ENCODE measurements at places on chromosomes 5 and 9.

DNA sequence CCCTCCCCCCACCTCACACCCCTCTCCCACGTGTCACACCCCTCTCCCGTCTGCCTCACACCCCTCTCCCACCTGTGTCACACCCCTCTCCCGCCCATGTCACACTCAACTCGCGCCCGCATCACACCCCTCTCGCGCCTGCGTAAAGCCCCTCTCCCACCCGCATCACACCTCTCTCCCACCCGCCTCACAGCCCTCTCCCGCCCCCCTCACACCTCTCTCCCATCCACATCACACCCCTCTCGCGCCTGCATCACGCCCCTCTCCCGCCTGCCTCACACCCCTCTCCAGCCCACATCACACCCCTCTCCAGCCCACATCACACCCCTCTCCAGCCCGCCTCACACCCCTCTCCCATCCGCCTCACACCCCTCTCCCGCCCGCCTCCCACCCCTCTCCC is 173.5 kb upstream of the FOXD4L5 start:
- DNase-seq, result no peak

- no peak for DNase-seq
These were observed 29.2 kb upstream of the CEP120 start for GRCh38 chr5:123452401-123452800.

DNA sequence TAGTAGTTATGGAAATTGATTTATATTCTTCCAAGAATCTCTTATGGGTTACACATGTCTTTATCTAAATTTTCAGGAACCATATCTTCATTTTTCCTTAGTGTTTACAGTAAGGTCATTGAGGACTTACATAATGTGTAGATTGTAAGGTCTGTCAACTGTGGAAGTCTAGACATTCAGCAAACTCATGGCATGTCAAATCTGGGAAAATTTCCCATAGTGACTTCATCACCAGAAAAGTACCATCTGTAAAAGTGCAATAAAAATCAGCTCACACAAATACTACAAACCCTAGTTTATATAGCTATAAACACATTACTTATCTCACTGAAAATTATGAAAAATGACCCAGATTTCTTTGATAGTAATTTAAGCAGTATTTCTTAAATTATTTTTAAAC is 419.4 kb downstream of the MTRR start:
- DNase-seq, result no peak

DNA sequence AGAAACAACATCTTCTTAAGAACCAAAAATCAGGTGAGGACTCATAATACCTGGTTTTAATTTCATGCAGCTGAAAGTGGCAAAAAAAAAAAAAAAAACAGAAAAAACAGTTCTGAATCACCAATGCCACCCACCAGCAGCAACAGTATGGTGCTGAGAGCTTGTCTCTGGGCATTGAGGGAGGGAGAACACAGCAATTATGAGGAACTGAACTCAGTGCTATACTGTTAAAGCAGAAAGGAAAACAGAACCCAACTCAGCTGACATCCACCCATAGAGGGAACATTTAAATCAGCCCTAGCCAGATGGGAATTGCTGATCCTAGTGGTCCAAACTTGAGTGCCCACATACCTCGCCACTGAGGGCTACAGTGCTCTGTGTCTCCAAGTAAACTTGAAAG is 657.9 kb downstream of the ACTL7B start:
- no peak for DNase-seq

DNA sequence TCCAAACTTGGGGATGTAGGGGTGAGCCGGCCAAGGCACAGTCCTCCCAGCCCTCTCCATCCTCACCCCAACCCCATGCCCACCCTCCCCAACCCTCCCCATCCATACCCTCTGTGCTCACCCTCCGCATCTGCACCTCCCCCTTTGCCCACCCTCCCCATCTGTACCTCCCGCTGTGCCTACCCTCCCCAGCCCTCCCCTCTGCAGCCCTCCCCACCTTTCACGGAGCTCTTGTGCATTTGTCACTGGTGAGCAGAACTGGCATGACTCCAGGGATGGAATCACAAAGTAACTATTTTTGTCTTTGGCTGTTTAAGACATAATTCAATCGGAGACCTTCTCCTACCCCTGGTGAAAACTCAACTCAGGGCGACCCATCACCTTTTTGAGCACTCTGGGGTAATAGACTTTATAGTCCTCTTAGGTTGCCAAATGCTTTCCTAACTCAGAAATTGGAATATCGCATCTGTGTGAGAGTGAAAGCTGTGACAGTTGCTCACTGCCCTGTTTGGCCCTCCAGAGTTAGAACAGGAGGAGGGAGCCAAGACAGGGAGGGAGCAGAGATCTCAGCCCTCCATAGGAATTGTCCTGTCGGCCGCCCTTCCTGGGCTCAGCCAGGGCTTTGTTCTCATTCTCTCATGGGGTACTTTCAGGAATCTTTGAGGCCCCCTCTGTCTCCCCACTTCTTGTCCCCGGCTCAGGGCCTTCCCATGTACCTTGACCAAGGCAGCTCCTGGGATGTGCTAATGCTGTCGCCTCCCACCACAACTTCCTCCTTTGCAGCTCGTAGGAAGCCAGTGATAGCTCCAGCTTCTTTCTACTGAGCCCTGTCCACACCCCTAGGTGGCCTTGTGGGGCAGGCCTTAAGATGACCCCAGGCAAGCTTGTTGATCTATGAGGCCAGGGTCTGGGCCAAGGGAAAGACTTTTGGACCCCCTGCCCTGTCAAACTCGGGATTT is 36.2 kb downstream of the OTULIN start:
- DNase-seq, result no peak

DNA sequence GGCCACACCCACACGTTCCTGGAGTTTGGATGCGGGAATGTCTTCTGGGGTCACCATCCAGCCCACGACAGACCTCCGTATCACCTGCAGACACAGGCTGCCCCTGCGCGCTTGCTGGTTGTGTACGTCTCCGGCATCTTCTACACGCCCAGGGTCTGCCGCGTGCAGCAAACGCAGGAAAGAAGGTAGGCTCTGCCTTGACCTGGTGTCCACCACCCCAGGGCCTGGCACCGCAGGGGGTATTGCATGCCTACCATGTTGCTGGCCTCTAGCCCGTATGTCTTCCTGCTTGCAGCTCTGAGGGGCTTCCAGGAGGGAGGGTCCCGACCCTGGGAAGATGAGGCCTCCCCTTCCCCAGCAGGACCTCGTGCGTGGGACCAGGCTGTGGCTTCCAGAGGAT is 298.8 kb upstream of the IRX4 start:
- DNase-seq, result no peak

Data from cortex of kidney (tissue), 1 donor.